ENCODE measurements at places on chromosomes 4 and X.
A peak's percentile ranks its signal among the peaks of the same experiment; 100 is the strongest.

GRCh38 chrX:153063315-153063714, 7.0 kb downstream of the PNMA3 start:
- DNase-seq: no peak

- peak; percentile 73 for DNase-seq
These were observed 18.7 kb upstream of the TMEM192 start for GRCh38 chr4:165131247-165131832.

DNA sequence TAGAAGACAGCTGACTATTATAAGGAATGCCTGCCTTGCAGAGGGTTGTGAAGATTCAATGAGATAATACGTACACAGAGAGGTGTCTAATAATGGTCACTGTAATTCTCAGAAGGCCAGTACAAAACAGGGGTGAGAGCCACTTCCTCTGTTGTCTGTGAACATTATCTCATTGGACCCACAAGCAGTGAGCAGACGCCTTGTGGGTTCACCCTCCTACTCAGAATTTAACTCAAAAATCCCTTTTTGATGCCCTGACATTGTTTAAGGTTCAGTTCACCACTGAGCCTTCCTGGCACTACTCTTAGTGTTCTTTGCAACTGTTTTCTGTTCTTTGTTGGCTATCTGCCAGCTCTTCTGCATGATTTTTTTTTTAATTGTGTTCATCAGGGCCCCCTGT, 467.4 kb downstream of the BCOR start:
- DNase-seq: no peak

DNA sequence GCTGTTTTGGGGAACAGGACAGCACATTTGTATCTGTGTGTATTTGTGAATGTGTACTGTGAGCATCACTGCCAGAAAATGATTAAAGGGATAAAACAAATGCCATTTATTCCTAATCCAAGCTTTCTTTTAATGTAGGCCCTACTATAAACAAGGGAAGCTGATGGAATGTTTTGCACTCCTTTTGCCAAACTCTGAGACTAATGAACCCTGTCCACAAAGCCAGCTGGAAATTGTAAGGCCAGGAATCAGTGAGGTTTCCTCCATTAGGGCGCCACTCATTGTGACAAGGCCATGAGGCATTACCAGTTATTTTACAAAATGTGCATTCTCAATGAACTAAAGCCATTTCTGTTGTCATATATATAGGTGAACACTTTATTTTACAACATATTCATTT, 163.0 kb upstream of the NAP1L5 start:
- DNase-seq: no peak

DNA sequence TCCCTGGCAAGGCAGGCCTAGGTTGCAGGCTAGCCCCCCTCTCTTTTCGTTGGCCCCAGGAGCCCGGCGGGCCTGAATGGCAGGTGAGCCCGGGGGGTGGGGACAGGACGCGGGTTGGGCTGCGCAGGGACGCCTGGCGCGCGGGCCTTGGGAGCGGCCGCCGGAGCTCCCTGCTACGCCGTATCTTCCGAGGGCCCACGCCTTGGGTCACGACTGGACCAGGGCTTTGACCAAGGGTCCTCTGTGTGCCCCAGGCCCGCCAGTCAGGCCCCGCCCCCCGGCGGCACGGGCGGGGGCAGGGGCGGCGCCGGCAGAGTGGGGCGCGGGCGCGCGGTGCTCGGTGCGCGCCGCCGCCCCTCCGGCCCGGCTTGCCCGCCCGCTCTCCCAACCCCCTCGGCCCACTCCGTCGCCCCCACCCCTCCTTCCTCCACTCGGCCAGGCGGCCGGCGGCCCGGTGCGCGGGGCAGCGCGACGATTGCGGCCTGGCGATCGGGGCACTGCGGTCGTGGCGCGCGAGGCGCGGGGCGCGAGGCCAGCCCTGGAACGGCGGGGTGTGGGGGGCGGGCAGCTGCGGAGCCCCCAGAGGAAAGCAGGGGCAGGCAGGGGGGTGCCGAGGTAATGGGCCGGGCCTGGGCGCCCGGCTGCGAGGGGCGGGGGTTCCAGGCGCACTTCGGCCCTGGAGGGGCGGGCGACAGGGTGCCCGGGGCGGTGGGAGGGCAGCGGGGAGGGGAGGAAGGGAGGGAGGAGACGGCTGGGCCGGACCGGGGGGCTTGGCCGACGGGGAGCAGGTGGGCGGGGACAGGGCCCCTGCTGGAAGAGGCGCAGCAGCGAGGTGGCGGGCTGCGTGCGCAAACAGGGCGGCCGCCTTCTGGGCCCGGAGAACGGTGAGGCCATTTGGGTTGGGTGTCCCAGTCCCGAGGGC, at the start of gene PRRG3:
Gene PRRG3 (plus strand): TSS at position 798 of the 922 bp plus-strand sequence. CDS start 3,357 bp downstream, outside the sequence.
- no peak for DNase-seq

- DNase-seq: no peak
These were observed 67.1 kb downstream of the PGRMC2 start for GRCh38 chr4:128220286-128221235.

DNA sequence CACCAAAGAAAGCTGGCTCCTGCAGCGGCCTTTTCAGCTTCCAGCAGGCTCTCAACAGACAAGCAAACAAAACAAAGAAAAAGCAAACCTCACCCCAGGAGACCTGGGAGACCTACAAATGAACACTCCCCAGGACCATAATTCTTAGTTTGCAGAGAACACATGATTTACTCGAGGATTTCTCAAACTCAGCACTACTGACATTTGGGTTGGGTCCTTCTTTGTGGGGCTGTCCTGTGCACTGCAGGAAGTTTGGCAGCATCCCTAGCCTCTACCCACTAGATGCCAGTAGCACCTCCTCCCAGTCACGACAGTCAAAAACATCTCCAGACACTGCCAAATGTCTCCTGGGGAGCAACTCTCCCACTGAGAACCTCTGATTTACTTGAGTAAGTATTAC, 21.9 kb downstream of the APOO start:
- DNase-seq: no peak

Measured in effector memory CD8-positive, alpha-beta T cell (primary cell).